Activated CD8-positive, alpha-beta memory T cell treated with anti-CD3 and anti-CD28 coated beads, Interleukin-2, amount 50 U/mL, for 4 hours (primary cell): ENCODE measurements at places on chromosomes 7 and 10.
A peak's percentile ranks its signal among the peaks of the same experiment; 100 is the strongest.

- no peak for DNase-seq
These were observed 119.5 kb downstream of the DOCK4 start for GRCh38 chr7:112086496-112087254.

DNA sequence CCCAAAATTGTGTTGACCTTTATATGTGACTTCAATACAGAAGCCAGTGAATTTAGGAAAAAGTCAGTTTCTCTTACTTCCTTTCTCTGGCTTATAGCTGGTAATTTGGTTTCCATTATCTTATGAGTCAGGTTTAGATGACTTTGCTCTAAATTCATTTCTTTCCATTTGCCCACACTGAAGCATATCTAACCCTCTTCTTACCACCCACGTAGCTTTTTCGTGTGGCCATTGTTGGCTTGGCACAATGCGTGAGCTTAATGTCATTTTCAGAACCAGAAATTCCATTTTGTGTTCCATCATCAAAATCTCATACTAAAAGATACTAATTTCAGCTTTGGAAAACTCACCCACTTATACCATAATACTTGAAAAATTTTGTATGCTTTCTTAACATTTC is 271.2 kb downstream of the INHBA start:
- no peak for DNase-seq

GRCh38 chr7:114297121-114297520 is 117.5 kb upstream of the FOXP2 start:
- DNase-seq: no peak

- DNase-seq: peak; percentile 57
These were observed 7.6 kb upstream of the C10orf105 start for GRCh38 chr10:71727105-71727737.

DNA sequence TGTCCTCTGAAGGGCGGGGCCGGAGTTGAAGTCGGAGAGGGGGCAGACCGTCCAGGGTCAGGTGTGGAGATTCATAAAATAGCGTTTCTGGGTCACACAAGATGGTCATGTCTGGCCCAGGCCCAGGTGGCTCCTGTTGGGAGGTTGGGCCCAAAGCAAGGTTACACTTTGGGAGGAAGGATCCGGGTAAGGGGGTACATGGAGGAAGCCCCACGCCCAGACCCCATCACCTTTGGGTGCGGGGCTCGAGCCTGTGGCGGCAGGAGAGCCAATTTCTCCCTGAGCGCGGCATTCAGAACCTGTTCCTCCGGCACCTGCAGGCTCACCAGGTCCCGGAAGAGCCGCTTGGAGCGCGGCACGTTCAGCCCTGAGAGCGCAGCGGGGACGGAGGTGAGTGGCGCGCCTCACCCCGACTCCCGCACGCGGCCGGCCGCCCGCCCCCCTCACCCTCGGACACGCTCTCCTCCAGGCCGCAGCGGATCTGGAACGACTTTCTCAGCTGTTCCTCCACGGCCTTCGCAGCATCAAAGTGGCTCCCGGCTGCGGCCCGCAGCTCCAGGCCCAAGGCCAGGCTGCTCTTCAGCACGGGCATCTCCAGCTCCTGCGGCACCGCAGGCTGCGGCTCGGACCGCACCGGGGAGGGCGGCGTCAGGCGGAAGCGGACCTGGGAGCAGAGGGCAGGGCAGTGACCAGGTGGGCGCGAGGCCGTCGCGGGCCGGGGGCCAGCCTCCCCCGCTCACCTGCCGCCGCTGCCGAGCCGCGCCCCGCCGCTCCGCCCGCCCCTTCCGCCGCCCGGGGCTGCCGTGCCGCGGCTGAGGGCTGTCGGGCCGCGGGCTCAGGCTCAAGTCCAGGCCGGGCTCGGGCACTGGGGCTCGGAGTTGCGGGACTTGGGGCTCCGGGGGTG is 644 bp downstream of the PPP1R35 start:
- peak; percentile 53 for DNase-seq

DNA sequence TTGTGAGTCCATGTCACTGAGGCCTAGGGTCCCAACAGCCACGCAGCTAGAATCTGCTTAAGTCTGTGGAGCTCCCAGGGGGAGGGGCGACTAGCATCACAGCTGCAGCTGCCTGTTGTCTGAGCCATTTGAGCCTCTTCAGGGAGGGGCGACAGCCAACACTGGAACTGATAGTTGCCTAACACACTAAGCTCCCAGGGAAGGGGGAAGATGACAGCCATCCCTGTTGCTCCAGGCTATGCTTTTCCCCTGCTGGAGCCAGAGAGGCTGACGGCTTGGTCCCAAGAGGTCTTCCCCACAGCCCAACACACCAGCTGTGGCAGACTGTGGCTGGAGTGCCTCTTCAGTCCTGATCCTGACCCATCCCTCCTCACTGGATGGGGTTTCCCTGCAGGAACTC is 817.5 kb downstream of the NXPH1 start:
- no peak for DNase-seq

- no peak for DNase-seq
These were observed 33.1 kb downstream of the RCC1L start for GRCh38 chr7:75040512-75040911.

DNA sequence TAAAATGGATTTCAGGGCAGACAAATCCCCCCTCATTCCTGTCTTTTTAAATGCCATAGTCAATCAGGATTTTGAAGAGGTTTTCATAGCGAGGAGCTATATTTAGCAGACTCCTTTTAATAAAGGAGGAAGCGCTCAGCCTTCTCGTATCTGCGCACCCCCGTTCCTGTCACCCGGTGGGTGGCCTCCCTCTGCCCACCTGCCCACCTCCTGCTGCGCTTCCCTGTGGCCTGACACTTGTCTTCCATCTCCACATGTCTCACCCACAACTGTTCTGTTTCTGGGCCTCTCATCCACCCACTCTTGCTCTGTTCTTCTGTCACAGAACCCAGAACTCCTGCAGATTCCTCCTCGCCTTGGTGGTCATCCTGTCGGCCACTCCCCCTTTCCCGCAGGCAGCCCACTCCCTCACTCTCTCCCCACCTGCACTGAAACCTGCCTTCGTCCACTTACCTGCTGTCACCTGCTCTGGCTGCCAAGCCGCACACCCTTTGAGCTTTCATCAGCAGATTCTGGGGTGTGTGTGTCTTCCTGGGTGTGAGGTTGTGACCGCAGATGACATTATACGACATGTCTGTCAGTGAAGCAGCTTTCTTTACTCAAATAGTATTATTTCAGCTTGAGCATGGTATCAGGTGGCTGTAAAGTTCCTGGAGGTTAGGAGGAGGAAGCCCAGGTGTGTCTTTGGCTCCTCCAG is 163.5 kb upstream of the AGK start:
- no peak for DNase-seq
